ENCODE measurements at places on chromosomes 12 and 14.

- no peak for DNase-seq
Measured at GRCh38 chr12:62192903-62193250, 67.3 kb upstream of the USP15 start.

- no peak for DNase-seq
Measured at GRCh38 chr14:64968651-64969050, 3.5 kb downstream of the RAB15 start.

DNA sequence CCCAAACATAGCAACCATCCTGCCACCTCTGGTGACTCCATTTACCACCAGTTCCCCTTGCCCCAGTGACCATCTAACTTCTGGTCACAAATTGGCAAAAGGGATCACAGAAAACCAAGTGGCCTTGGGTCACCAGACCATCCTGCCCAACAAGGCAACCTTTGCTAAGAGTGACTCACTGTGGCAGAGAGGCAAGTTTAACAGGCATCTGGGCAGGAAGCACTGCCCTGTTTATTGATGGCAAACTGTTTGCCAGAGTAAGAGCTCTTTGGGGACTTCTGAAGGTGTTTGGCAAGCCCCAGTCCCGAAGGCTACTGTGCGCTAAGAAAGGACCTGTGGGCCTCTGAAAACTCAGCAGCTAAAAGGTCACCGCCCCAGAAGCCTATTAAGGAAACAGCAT is 28.2 kb upstream of the TMEM233 start:
- no peak for DNase-seq

DNA sequence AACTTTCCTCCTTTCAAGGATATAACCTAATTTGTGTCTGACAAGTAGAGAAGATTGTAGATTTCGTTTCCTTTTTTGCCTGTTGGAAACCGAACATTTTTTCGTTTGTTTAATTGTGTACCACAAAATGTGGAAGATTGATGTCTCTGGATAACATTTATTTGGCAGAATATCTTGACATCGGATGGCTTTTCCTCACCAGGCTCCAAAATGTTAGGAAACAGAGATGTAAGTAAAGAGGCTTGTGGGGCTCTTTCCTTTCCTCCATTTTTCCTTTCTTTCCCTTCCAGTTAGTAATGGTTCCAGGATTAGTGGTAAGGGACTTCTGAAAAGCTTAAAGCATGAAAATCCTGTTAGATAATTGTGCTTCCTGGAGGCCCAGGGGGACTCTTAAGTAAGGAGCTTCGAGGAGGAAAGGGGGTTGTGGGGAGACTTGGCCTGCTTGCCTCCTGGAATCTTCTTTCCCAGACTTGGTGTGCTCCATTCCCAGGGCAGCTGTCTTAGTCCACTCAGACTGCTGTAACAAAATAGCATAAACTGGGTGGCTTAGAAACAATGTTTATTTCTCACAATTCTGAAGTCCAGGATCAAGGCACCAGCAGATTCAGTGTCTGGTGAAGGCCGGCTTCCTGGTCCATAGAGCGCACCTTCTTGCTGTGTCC is 243.1 kb upstream of the PWP1 start:
- no peak for DNase-seq

DNA sequence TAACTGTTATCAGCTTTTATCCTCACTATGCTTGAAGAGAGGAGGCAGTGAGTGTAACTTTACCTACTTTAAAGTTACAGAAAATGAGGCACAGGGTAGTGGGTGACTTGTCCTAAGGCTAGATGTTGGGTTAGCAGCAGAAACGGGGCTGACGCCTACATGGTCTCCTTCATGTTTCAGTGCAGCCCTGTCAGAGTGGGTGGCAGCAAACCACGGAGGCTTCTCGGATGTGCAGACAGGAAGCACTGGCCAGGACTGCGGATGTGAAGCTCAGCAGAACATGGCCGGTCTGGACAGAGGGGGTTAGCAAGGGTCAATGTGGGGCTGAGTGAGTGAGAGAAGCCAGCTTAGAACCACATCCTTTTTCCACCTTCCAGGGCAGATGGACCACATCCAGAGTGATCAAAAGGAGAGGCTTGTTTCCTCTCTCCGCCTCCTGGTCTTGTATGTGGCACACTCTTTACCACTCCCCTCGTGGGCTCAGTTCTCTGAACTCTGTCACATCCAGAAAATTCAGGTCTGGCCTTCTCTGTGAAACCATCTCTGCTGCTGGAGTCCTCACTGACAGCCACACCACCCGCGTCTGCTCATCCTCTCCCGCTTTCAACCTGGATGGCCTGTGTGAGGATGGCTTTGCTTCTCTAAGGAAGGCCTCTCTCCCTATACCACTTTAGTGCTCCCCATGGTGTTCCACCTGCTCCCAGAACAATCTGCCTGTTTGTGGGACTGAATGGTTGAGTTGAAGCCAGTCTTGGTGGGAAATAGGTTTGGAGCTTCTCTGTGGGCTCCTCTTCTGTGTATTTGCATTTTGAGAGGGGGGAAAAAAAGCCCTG is 14.1 kb downstream of the SUSD6 start:
- DNase-seq: no peak

DNA sequence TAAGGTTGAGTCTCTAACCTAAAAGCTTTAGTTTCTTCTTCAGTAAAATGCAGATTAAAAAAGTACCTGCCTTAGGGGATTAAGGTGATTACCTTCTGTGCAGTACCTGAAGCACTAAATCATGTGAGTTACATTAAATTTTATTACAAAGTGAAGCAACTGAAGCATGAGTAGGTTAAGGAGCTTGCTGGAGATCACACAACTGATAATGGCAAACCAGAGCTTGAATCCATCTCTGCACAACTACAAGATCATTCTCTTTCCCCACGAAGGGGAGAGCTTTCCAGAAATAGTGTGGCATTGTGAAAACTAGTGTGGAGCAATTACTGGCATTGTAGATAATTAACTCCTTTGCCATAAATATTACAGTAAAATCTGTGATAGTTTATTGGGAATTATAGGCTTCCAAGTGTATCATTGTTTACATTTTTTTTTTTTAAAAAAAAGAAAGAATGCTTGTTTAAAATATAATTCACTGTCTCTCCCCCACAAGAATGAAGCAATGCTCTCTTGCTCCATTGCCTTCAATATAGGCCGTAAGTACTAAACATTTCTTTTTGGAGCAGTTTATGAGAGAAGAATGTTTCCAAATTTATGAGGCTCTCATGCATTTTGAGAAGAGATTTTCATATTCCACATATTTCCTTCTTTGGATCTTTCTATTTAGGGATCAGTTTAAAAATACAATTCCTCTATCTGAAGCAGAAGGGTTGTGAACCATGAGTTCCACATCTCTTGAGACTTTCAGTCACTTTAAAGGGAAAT is 20.5 kb downstream of the SLC38A2 start:
- DNase-seq: no peak

DNA sequence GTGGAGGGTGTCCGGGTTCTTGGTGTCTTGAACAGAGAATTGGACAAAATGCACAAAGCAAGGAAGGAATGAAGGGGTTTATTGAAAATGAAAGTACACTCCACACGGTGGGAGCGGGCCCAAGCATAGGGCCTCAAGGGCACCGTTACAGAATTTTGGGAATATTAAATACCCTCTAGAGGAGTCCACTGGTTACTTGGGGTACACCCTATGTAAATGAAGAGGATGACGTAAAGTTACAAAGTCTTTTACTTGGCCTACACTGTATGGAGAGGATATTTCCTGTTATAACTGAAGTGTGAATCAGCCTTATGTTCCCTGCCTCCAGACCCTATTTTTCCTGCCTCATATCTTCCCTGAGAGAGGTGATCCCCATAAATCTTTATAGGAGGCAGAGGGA is 102.6 kb downstream of the RIN3 start:
- no peak for DNase-seq

DNA sequence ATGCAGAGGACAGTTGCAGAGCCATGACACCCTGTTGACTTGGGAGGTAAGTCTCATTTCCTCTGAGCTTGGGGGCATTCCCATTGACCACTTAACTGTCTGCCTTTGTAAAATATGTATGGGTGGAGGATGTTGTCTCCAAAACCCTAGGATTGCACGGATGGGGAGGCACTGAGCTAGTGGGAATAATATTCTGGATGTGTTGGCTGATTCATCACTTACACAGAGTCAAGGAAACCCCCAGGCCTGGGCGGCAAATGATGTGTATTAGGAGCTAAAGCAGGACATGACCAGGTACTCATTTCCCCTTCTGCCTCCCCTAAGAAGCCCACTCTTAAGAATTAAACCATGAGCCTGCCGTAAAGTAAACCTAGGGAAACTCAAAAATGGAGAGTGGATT is 319.4 kb downstream of the VRK1 start:
- DNase-seq: no peak

DNA sequence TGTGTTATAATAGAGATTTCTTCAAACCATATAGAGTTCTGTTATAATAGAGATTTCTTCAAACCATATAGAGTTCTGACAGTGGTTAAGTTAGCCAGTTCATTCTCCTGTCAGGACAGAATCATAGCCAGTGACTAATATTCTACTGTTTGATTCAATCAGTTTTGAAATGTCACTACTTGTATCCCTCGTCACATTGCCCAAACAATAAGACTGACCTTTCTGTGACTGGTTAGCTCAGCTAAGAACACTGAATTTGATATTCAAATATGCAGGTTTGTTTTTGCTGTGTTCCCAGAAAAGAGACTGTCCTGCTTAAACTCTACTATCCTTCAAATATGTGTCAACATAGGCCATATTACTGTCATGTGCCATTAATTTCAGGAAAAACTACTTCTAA is 74.4 kb downstream of the ALG10B start:
- DNase-seq: no peak
